Fibroblast of the conjunctiva (primary cell): ENCODE measurements at places on chromosomes 4 and X.

GRCh38 chr4:145213245-145213644 lies 32.9 kb upstream of the OTUD4 start:
- no peak for DNase-seq

DNA sequence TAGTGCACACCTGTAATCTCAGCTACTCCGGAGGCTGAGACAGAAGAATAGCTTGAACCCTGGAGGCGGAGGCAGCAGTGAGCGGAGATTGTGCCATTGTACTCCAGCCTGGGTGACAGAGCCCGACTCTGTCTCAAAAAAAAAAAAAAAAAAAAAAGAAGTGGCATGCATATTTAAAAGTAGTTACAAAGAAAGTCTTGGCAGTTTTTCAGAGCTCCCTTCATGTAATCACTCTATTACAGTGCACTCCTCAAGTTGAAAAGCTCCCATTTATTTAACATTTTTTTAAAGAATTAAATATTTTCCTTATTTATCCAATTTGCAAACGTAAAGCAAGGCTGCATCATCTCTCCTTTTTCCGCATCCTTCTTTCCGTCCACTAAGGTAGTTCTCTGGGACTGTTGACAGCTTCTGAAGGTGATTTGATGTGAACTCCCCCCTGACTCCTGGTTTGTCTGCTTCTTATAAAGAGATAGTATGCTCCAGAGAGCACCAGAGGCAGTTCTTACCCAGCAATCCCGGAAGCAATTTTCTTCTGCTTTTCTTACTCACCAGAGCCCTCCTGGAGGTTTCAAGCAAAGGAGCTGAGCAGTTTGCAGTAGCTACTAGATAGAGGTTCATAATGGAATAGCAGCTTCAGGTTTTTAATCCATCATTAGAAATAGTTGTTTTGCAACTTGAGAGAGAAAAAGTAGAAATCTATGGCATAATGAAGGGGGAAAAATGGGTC lies 151.0 kb downstream of the PALLD start:
- no peak for DNase-seq

DNA sequence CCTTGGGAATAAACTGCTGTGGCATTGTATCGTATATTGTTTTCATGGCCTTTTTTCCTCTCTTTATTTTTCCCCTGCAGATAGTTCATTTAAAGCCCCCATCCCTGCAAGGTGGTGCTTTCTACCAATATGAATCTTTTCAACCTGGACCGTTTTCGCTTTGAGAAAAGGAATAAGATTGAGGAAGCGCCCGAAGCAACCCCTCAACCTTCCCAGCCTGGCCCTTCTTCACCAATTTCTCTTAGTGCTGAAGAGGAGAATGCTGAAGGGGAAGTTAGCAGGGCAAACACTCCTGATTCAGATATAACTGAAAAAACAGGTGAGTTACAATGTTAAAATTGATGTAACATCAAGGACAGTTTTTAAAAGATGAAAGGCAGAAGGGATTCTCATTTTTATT lies 601 bp downstream of the SMARCAD1 start:
- no peak for DNase-seq

DNA sequence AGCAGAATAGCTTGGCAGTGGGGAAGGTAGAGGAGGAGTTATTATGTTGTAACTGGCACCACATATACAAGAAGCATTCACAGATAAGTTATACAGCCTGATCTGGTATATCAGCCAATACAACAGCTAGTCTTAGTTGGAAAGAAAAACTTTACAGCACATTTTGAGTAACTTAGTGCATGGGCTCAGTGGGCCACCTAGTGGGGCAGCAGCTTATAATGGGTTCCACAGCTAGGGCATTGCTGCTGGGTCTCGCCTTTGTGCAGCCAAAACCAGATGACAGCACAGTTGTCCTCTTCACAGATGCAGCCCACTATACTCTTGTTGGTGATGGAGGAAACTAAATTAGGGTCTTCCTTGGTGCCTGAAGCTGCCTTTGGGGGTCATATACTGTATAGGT lies 448.1 kb upstream of the RASGEF1B start:
- no peak for DNase-seq

- DNase-seq: no peak
Observed at GRCh38 chr4:109559625-109559982, 442 bp upstream of the MCUB start.

DNA sequence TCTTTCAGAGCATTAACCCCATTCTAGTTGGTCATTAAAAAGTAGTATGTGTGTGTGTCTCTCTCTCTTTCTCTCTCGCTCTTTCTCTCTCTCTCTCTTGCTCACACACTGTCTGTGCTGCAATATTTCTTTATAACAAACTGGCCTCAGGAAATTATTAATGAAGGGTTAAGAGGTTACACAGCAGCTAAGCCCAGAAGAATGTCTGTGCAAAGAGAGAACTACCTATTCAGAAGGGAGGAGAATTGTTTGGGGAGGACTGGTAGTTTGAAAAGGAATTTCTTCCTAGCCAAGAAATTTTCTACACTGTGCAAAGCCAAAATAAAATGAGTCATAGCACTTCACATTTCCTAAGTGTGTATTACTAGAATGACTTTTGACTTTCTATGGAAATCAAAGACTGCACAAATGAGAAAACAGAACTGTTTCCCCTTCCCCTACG lies 22.2 kb downstream of the PDGFC start:
- peak; percentile 64 for DNase-seq

- DNase-seq: peak; percentile 17
Observed at GRCh38 chr4:6019316-6020263, 1.4 kb upstream of the C4orf50 start.

DNA sequence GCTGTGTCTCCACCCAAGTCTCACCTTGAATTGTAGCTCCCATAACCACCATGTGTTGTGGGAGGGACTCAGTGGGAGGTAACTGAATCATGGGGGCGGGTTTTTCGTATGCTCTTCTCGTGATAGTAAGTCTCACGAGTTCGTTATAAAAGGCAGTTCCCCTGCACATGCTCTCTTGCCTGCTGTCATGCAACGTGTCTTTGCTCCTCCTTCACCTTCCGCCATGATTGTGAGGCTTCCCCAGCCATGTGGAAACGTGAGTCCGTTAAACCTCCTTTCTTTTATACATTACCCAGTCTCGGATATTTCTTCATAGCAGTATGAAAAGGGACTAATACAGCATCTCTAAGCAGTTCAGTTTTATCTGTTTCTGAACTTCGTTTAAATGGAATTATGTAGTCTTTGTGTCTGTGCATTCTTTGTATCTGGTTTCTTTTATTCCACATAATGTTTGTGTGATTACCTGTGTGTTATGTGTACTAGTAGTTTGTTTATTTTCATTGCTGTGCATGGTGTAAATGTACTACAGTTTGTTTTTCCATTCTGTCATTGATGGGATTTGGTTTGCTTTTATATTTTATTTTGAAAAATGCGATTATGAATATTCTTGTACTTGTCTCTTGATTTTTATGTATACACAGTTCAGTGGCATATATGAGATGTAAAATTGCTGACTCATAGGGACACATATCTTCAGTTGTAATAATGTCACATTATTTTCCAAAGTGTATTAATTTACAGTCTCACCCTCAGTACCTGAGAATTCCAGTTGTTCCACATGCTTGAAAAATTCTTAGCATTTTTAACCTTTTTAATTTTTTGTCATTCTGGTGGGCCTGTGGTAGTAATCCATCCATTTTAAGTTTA lies 304.9 kb downstream of the GBA3 start:
- no peak for DNase-seq

- DNase-seq: no peak
Observed at GRCh38 chrX:10986616-10987015, 124.5 kb upstream of the HCCS start.

GRCh38 chr4:114343015-114343414 lies 255.6 kb upstream of the UGT8 start:
- DNase-seq: no peak

GRCh38 chr4:2076908-2077536 lies 17.9 kb downstream of the NAT8L start:
- DNase-seq: no peak

DNA sequence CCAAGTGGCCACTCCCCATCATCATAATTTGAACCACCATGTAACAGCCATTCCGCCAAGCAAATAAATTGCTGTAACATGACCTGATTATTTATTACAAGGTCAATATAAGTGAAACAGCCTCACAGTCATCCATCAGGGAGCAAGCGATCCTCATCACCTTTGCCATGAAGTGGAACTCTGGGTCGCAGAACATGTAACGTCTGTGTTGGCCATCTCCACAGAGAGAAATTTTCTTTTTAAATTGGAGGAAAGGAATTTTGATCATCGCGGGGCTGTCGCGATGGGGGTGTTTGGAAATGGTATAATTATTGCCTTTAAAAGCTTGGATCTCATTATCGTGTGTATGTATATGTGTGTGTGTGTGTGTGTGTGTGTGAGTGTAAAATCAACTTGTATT lies 90.2 kb downstream of the SHOX start:
- DNase-seq: no peak

DNA sequence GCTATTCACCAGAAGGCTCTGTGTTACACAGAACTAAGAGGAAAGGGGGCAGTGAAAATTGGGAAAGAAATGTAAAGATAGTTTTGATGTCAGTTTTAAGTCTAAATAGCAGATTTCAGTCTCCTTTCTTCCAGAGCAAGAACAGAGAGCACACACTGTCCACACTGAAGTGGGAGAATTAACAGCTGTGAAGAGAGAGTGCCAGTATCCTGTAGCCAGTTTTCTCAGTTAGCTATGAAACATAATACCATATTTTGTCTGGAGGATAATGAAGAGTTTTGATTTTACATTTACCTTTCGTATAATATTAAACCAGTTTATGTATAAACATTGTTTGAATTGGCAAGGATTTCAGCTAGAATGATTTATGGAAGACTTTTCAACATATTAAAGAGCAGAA lies 35.1 kb downstream of the FBXO8 start:
- DNase-seq: no peak
